Hippocampal formation (tissue), 2 donors: ENCODE measurements at places on chromosomes 2 and 18.
A peak's percentile ranks its signal among the peaks of the same experiment; 100 is the strongest.

GRCh38 chr2:68452158-68452900 lies 14.8 kb downstream of the FBXO48 start:
- no peak for DNase-seq

- DNase-seq, result no peak
Observed at GRCh38 chr2:230130668-230131364, 62.1 kb upstream of the SLC16A14 start.

DNA sequence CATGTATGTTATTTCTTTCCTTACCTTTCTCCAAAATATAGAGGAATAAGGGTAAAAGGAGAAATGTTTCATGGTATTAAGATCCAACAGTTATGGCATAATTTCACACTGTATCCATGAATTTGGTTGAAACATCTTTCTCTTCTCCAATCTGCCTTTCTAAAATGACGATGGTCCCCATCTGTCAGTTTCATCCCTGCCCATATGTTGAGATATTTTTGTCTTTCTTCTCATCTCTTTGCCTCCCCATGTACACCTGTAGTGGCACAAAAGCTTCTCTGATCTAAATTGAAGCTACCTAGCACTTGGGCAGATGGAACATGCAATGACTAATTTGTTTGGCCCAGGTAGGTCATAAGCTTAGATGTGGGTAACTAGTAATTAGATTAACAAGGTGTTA lies 90.7 kb upstream of the LRRTM1 start:
- peak; percentile 21 for DNase-seq

- DNase-seq, result no peak
Observed at GRCh38 chr2:126616606-126617069, 39.3 kb upstream of the GYPC start.

GRCh38 chr18:23114171-23114881 lies 21.0 kb upstream of the CABLES1 start:
- DNase-seq, result no peak

GRCh38 chr2:74041182-74041581 lies 56.5 kb downstream of the TET3 start:
- DNase-seq, result no peak

DNA sequence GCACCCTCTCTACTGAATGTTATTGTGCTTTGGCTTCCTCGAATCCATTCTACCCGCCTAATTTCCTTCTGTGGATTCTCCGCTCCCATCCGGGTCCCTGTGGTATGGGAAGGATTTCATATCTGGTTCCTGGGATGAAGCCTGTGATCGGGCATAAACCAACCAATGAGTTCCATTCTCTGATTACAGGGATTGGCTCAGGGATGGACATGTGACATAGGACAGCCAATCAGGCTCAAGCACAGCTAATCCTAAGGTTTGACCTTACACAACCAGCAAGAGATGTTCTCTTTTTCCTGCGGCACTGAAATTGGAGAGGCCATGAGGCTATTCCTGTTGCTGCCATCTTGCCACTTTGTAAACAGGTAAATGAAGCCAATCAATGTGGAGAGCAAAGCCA lies 168.1 kb upstream of the SMAD2 start:
- DNase-seq, result no peak

- no peak for DNase-seq
Observed at GRCh38 chr2:159571540-159572260, 44.6 kb downstream of the BAZ2B start.

DNA sequence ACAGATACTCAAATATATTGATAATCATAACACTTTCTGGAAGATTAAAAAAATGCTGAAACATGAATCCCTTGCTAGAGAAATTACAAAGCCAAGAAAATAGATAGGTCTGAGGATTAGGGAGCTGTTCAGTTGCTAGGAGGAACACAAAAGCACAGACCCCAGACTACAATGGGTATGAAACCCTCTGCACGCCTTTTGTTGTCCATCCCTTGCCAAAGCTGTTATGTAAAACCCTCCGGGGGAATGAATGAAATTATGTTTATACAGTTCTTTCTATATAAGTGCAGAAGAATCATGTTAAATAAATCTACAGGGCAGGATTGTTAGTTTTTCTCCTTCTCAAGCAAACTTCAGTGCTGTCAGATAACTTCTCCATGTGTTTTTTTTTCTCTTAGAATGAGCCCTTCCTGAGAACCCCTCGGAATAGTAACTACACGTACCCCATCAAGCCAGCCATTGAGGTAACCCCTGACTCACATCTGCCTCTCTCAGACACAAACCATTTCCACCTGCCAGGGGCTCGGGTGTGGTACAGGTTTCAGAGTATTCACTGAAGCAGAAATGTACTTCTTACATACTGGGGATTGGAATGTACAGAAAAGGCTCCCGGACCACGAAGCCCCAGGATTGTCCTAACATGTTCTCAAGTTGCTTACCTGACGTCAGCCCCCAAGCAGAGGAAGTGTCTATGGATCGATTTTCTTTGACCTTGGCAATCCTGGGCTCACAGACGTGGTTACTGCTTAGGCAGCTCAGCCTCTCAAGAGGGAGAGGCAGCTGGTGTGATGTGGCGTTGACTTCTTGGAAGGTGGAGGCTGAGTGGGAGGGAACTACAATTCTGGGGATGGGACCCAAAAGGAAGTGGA lies 118.0 kb downstream of the PLB1 start:
- no peak for DNase-seq

DNA sequence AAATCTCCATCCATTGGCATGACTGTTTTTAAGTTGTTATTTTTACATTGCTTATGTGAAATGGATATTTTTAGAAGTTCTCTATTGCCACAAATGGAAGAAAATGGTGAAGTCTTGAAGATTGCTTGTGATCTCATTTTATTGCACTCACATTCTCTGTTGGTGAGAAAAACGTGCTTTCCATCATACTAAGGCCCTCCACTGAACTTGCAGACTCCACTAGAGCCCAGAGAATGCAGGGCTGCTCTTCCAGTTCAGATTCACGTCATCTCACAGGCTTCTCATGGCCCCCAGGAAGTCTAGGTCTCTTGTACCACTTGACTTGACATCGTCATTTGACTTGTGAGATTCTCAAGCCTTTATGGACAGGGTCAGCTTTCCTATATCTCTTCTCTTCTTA lies 254.8 kb upstream of the COPS8 start:
- no peak for DNase-seq

DNA sequence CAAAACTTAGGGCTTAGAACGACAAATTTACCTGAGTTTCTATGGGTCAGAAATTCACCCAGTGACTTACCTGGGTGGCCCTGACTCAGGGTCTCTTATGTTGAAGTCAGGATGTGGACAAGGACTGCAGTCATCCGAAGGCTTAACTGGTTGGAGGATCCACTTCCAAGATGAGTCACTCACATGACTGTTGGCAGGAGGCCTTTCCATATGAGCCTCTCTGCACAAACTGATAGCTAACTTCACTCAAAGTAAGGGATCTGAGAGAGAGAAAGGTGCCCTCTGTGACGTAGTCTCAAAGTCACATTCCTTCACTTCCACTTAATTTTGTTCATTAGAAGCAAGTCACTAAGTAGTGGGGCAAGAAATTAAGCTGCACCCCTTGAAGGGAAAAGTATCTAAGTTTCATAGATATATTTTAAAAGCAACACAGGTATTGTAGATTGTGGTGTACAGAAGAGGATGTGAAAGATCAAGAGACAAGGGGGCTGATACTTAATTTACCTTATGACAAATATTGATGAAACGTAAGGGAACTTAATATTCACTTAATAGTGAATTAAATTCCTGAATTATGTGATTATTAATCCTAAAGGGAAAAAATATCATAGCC lies 48.4 kb downstream of the TANK start:
- DNase-seq, result no peak

DNA sequence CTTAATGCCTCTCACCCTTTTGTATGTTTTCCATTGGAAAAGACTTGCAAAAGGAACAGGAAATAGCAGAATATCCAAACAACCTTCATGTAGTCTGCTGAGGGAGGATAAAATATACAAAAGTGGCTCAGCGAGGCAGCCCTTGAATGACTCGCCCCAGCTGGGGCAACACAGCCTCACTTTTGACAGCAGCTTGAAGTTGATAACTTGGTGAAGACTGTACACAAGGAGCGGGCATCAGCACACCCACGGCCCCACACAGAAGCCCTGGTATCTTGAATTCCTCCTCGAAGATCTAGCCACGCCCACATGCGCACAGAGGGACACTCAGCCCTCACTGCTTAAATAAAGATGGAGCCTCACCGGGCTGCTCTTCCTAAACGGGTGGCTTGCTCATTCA lies 161.0 kb downstream of the IRS1 start:
- DNase-seq, result no peak

- DNase-seq, result no peak
Observed at GRCh38 chr18:11368020-11368419, 218.7 kb upstream of the PIEZO2 start.
